ENCODE measurements at places on chromosomes 7 and 10.

DNA sequence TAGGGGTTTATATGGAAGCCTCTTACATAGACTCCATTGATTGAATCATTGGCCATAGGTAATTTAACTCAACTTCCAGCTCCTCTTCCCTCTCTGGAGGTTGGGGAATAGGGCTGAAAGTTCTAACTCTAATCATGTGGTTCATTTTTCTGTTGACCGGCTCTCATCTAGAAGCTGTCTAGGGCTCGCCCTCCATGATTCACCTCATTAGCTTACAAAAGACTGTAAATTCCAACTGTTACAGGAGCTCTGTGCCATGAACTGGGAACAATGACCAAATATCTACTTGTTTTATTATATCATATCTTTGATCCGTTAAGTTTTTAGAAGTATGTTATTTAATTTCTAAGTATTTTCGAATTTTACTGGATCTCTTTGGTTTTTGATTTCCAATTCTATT is 263.0 kb downstream of the TCF7L2 start:
- no peak for DNase-seq

GRCh38 chr10:78777466-78777865 is 291.3 kb upstream of the ZMIZ1 start:
- DNase-seq: no peak

DNA sequence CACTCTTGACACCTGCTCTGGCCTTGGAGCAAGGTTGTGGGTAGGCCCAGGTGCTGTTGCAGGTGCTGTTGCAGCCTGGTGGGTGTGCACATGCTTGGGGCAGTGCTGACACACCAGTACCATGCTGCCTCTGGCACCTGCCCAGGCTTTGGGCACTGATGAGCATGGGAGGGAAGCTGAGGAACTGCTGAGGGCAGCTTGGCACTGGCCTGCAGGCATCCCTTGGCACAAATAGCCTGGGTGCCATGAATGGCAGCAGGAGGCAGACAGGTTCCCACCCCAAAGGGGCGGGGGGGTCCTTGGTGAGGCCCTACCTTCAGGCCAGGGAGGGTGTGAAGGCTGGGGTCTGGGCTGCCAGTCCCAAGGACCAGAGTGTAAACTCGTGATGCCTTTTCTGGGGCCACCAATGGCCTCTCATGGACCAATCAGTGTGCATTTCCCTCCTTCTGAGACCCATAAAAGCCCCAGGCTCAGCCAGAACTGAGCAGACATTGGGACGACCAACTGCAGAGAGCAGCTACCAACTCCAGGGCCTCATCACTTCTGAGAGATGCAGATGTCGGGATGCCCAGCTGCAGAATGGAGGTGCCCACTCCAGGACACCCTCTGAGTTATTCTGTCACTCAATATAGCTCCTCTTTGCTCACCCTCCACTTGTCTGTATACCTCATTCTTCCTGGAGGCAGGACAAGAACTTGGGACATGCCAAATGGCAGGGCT is 547.4 kb downstream of the ZWINT start:
- DNase-seq: no peak

- DNase-seq: no peak
Observed at GRCh38 chr7:148719753-148720152, 21.1 kb downstream of the CUL1 start.

- no peak for DNase-seq
Observed at GRCh38 chr10:61941202-61941681, 39.7 kb downstream of the ARID5B start.

DNA sequence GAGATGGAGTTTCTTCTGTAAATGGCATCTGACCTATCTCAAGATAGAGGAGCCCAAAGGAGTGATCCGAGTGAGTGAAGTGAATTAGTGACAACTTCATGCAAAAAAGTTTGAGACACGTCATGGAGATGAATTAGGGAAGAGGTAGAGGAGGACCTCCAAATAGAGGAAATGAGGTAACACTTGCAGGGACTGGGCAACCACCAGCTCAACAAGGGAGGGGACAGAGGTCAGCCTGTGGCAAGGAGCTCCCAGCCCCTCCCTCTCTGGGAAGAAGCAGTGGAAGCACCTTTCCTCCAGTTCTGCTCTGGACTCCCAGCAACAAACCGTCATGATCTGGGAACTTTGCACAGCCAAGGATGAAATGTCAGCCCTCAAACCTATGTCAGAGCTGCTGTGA is 83.5 kb upstream of the IKZF1 start:
- no peak for DNase-seq

DNA sequence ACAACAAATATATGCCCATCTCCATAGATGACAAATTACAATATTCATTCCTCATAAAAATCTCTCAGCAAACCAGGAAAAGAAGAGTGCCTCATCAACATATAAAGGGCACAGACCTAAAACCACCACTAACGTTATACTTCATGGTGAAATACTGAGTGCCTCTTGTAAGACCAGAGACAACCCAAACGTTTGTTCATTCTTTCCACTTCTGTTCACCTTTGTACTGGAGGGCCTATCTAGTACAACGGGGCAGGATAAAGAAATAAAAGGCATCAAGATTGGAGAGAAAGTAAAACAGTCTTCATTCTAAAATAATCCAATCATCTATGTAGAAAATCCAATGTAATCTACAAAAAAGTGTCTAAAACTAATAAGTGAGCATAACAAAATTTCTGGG is 79.1 kb downstream of the LARP4B start:
- DNase-seq: no peak

DNA sequence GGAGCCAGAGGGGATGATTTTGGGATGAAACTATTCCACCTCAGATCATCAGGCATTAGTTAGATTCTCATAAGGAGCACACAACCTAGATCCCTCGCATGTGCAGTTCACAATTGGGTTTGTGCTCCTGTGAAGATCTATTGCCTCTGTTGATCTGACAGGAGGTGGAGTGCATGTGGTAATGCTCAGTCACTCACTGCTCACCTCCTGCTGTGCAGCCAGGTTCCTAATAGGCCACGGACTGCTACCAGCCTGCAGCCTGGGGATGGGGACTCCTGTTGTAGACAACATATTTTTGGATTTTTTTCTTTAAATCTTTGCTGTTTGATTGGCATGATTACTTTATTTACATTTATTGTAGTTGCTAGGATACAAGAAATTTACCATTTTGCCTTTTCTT is 765.0 kb downstream of the INHBA start:
- DNase-seq: no peak

DNA sequence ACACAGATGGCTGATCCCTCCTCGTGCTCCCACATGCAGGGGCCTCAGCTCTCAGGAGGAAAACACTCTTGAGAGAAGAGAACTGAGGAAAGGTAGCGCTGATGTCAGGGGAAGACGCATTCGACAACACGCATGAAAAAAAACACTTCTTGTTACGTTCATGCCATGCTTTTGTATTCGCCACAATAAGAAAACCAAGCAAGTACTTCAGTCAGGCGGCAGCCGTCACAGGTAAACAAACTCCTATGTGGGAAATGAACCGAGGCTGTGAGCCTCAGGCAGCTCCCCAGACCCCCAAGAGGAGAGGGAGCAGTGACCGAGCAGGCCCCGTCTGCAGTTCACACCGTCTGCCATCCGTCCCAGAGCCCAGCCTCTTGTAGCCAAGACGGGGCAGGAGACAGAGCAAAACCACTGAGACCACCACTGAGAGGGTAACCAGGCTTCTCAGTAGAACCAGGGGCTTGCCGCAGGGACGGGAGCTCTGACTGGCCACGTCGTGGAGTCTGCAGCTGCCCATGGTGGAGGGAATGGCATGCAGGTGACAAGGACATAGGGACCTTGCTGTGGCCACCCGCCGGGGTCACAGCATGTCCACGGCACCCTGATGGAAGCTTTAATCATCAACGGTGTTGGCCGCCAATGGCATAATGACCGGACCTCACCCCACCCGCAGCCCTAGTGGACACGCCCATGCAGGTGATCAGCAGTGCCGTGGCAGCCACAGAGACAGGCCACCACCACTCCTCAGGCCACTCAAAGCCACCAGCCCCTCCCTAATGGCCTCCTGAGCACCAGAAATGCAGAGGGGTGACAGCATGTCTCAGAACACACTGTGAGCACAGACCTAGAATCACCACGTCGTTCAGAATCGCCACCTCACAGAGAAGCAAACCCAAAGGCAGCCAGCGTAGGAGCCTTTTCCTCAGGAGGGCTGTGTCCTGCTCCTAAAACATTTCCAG is 304.3 kb downstream of the PTPRN2 start:
- no peak for DNase-seq

DNA sequence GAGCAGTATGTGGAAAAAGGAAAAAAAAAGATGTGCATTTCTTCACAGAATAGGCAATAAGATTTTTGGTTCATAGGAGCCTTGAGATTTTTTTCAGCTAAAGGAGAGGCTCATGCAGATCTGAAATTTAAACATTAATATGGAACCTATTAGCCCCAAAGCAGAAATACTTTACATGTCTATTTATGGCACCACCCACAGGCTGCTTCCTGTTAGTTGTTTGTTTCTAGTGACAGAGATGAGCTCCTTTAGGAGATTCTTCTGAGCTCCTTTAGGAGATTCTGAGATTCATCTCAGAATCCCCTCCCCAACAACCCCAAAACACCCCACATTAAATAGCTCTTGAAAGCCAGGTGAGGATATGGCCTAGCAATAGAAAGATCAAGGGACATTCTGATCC is 27.9 kb upstream of the HPS1 start:
- no peak for DNase-seq

DNA sequence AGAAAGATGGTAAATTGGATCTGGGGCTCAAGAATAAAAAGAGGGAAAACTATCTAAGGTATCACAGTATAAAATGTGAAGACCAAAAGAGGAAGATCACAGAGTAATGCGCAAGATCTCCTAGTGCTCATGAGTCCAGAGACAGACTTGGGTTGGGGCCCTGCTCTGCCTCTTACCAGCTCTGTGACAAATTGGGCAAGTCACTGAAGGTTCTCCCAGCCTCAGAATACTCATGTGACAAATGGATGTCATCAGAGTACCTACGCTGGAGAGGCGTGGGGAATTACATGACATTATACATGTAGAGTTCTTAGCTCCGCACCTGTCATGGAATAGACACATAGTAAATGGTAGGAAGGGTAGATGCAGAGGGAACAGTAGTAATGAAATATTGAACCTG is 124.4 kb downstream of the DOCK4 start:
- no peak for DNase-seq

GRCh38 chr7:37440738-37441385 is 7.8 kb downstream of the ELMO1 start:
- no peak for DNase-seq

- no peak for DNase-seq
Observed at GRCh38 chr7:113071465-113071864, 15.2 kb downstream of the GPR85 start.

- DNase-seq: no peak
Observed at GRCh38 chr7:14748461-14748860, 154.1 kb downstream of the DGKB start.

GRCh38 chr7:102236592-102237287 is 49.9 kb upstream of the SH2B2 start:
- DNase-seq: no peak

DNA sequence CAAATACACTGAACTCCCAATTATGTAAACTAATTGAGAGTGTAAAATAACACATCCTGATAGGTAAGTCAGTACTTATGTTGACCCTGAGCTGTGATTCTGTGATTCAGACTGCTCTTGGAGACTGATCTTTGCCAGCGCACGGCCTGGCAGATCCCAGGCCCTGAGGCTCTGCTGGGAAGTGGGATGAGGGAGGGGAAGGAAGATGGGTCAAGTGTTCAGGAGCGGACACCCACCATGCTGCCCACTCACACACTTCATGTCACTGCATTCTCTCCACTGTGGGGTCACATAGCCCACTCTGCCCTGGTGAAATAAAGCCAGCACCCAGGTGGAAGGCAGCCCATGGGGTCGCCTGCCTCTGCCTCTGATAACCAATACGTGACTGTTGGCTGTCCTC is 226.2 kb downstream of the TNS3 start:
- no peak for DNase-seq

- DNase-seq: no peak
Observed at GRCh38 chr7:10684606-10685005, 289.1 kb upstream of the PHF14 start.

DNA sequence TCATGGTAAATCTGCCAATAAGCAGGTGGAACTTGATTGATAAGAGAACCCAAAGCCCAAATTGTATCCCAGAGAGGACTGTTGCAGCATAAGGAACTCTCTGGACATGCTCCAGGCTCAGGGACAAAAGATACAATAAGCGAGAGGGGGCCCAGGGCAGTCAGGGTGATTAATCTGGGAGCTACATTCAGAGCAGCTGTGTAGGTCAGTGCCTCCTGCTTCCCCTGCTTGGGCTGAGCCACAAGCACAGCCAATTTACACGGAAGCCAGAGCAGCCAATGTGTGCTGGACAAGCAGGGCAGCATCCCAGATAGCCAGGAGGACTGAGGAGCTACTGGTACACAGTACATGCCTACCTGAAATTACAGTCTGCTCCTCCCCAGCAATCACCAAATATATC is 24.2 kb downstream of the MYPN start:
- no peak for DNase-seq

- DNase-seq: no peak
Observed at GRCh38 chr10:85864173-85864549, 502.4 kb downstream of the GRID1 start.

DNA sequence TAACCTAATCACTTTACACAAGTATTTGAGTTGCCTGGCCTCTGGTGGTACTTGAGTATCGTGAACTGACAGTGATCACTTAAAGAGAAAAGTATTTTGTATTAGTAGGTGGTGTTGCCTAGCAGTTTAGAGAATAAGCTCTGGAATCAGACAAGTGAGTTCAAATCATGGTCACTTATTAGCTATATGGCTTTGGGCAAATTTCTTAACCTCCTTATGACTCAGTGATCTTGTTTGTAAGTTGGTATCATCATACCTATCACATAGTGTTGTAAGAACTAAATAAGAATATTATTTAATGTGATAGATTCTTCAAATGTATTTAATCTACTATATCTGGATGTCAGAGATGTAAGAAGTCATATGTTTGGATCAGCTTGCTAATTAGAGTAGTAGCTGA is 163.8 kb downstream of the RNF133 start:
- DNase-seq: no peak

- no peak for DNase-seq
Observed at GRCh38 chr10:77482072-77482471, 155.5 kb downstream of the KCNMA1 start.

- DNase-seq: no peak
Observed at GRCh38 chr10:82472406-82473335, 597.7 kb downstream of the NRG3 start.

DNA sequence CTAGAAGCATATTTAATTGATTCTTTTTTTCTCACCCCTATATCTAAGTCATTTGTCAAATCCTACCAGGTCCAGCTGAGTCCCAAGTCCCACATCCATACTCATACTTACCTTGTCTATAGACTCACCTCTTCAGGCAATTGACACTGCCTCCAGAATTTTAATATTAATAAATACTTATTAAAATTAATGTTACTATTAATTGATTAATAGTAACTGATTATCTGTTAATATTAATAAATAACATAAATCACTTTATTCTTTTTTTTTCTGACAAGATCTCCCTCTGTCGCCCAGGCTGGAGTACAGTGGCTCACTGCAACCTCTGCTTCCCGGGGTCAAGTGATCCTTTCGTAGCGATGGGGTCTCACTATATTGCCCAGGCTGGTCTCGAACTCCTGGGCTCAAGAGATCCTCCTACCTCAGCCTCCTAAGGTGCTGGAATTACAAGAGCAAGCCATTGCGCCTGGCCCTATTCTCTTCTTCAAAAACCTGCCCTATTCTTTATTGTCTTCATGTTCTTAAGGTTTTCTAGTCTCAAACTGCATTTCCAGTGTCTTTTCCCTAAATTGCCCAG is 94.4 kb downstream of the ZNF277 start:
- DNase-seq: no peak
